ENCODE measurements at places on chromosomes 13 and 19.

DNA sequence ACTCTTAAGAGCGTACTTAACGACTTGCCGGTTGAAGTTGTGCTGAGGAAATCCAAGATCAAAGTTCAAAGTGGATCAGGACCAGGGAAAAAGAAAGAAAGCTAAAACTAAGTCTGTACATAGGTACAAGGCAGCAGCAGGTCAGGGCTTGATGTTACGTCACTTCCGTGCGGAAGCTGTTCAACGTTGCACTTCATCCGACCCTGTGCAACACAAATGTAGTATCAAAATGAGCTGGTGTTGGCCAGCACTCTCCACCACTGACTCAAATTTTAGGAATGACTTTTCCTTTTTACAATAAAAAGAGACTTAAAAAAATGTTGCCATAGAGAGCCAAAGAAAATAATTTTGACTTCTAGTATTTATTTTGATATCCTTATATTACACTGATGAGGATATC is 1315.4 kb downstream of the EFNB2 start:
- no peak for DNase-seq

DNA sequence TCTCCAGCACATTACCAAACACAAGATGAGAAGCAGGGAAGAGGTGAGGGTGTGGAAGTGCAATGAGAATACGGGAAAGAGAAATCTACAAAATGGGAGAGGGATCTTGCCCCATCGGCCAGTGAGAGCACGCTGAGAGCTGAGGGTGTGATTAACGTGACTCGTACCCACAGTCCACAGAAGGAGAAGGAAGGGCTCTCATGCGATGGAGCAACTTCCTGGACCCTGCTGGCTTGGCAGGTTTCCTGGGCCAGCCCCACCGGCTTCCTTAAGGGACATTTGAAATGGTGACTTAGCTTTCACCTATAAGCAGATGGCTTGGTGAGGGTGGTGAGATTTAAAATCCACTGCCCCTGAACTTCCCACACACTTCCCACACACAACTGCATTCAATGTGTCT is 740.1 kb downstream of the UQCRFS1 start:
- DNase-seq = no peak

DNA sequence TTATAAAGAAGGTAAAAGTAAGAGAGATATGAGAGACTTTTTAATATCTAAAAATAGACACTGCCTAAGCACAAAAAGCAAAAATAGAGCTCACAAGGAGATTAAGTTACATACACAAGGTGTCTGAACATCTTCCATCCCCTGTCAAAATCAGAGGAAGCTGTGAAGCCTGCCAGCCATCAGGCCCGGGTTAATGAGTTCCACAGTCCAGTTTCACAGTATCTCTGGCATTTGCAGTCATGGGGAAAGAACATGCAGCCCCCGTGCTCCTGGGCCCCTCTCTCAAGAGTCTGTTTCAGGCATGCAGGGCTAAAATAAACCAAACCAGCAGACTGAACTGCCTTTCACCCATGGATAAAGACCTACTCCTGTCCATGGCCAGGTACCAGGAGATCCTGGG is 79.2 kb downstream of the TBC1D4 start:
- DNase-seq = no peak

GRCh38 chr19:9189535-9189934 is 10.8 kb downstream of the OR7D2 start:
- no peak for DNase-seq

- DNase-seq = peak; percentile 85
Measured at GRCh38 chr19:36604656-36605100, 435 bp upstream of the ZNF382 start.

GRCh38 chr19:33177417-33177979 is 16.6 kb upstream of the LRP3 start:
- peak; percentile 85 for DNase-seq

GRCh38 chr13:21478881-21479808 is 20.0 kb upstream of the ZDHHC20 start:
- peak; percentile 62 for DNase-seq

DNA sequence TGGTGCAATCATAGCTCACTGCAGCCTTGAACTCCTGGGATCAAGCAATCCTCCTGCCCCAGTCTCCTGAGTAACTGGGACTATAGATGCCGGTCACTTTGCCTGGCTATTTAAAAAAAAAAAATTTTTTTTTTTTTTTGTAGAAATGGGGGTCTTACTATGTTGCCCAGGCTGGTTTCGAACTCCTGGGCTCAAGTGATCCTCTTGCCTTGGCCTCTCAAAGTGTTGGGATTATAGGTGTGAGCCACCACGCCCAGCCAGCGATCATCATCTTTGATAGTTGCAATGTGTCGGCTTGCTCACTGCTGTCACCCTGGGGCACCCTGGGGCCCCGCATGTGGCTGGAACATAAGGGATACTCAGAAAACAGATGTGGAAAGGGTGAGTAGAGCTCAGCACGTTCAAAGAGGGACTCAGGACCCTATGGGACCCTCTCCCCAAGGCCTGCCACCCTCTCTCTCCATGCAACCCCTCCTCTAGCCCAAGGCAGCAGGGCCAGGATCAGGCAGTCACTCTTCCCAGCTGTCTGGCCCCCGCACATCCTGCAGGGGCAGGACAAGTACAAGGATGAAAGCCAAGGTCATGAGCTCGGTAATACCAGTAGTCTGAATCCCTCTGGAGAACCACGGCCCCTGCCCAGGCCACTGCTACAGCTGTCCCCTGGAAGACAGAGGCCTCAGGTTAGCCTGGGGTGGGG is 6.5 kb upstream of the CCL25 start:
- DNase-seq = no peak

DNA sequence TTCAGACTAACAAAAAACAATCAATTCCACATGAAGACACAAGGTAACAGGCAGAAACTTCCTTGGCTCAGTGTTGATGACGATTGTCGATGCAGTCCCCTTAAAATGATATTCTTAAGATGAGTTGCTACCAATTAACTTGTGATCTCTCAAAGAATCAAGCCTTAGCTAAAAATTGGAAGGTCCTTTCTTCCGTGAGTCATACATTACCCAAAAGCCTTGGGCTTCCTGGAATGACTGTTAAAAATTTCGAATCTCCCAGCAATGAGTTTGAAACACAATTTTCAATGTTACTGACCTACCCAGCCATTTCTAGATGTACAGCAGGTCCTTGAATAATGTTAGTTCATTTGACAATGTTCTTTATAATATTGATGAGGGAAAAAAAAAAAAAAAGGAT is 28.0 kb upstream of the RB1 start:
- no peak for DNase-seq

DNA sequence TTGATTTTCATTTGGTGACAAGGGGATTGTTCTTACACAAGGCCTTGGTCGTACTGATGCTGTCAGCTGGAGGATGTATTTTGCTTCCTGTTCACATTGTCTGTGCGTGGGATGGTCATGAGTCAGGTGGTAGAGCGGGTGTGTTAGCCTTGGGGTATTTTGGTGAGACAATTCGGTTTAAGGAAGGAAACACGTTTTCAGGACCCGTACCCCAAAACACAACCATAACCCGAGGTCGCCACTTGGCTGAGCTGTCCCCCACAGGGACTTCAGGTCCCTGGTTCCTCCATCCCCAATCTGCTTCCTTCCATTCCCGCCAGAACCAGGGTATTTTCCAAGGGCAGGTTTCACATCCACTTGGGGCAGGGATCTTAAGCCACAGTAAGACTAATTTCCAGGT is 15.0 kb downstream of the MYO9B start:
- no peak for DNase-seq

- DNase-seq = no peak
Measured at GRCh38 chr19:35174226-35174625, 19.7 kb downstream of the FXYD5 start.

- DNase-seq = no peak
Measured at GRCh38 chr13:80577285-80577684, 236.4 kb upstream of the SPRY2 start.

DNA sequence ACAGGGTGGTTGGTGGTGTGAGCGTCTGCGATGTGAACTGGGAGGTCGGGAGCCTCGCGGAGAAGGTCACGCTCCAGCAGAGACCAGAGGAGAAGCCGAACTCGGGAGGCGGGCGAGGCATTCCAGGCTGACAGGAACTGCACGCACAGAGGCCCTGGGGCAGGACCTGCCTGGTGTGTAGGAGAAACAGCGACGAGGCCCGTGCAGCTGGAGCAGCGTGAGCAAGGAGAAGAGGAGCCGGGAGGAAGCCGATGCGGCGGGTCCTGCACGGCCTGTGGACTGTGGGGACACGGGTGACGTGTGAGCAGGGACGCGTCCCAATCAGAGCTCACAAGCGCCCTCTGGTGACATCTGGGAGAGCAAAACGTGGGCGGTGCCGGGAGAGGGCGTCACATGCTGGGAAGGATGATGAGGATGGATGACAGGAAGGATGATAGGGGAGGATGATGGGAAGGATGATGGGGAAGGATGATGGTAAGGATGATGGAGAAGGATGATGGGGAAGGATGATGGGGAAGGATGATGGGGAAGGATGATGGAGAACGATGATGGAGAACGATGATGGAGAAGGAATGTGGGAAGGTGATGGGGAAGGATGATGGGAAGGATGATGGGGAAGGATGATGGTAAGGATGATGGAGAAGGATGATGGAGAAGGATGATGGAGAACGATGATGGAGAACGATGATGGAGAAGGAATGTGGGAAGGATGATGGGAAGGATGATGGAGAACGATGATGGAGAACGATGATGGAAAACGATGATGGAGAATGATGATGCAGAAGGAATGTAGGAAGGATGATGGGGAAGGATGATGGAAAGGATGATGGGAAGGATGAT is 16.1 kb upstream of the MADCAM1 start:
- no peak for DNase-seq

DNA sequence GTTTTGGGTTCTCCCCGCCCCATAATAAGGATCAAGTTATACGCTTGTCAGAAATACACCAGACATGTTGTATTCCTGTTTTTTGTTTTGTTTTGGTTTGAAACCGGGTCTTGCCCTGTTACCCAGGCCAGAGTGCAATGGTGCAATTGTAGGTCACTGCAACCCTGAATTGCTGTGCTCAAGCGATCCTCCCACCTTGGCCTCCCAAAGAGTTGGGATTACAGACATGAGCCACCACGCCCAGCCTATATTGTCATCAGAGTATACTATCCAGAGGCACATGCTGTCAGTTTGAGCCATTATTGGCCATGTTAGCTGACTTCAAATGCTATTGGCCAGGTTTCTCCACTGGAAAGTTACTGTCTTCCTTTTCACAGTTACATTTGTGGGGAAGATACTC is 9.8 kb downstream of the SAFB start:
- DNase-seq = no peak

- DNase-seq = no peak
Measured at GRCh38 chr19:8304841-8305621, 3.1 kb downstream of the CD320 start.

GRCh38 chr13:40146063-40146462 is 490.6 kb downstream of the COG6 start:
- DNase-seq = no peak

DNA sequence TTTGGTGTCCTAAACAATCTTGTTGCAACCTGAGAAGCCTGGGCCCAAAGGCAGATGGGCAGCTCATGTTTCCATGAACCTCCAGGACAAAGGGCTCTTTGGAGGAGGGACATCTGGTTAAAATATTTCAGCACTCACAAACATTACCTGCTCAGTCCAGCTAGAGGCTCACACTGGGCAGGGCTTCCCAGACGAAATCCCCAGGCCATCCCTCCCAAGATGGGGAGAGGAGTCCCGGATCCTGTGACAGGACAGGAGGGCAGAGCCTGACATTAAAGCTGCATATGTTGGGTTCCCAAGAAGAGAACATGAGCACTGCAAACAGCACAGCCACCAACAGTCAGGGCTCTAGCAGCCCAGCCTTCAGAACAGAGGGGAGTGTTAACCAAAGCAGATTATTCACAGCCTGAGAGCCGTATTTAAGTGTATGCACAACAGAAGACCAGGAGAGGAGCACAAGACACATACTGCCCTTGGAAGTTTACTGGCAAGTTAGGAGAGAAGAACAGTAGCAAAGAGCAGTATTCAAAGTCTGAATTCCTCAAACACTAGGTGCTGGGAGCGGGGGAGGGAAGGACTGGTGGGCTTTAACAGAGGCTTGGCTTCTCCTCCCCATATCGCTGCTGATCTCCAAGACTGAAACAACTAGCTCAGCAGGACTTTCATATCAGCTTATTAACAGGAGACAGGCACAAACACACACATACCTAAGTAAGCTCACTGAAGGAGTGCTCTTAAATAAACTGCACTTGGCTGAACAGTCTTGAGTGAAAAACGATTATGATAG is 12.3 kb downstream of the ATP7B start:
- DNase-seq = no peak

GRCh38 chr13:62407871-62408270 is 992.2 kb upstream of the PCDH20 start:
- DNase-seq = no peak

GRCh38 chr13:34583181-34583580 is 358.9 kb upstream of the NBEA start:
- DNase-seq = no peak

DNA sequence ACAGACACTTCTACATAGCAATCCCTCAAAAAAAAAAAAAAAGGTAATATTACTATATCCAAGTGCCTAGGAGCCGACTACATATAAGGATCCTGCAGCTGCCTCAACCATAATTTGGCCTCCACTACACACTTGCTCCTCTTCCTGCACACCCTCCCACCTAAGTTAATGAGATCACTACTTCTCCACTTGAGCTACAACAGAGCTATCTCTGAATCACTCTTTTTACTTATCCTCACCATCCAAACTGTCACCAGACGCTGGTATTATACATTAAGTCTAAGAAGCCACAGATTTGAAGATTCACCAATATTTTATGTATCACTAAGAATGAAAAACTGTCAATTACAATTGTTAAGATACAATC is 8.3 kb downstream of the OBI1 start:
- DNase-seq = no peak

GRCh38 chr13:87607266-87607665 is 63.9 kb upstream of the SLITRK5 start:
- no peak for DNase-seq

GRCh38 chr13:75331792-75332349 is 150.1 kb downstream of the TBC1D4 start:
- no peak for DNase-seq

DNA sequence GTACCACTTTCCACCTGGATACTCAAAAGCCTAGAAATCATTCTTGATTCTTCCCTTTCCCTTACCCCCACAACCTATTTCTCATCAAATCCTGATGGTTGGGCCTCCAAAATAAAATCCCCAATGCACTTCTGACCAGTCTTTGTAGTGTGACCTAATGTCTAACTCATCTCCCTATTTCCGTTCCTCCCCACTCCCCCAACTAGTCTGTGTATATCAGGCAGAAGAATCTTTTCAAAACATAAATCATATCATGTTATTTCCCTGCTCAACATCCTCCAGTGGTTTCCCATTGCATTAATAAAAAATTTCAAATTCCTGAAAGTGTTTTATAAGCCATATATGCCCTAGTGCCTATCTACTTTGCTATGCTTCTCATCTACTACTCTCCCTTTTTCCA is 17.7 kb downstream of the CCDC122 start:
- no peak for DNase-seq

DNA sequence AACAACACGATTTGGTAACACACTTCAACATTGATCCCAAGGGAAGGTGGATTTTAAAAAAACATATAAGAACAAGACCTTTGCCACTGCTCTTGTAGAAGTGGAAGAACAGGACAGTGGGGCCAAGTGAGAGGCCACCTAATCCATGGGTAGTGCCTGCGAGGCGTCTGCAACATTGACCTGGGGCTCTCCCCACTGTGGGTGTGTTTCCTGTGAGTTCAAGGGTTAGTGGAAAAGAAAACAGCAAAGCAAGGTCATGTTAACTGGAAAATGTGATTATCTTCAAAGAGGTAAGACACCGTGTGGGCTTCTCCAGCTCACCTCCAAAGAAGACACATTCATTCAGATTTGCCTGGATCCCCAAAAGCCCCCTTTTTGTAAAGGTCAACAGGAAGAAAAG is 327.0 kb downstream of the UQCRFS1 start:
- DNase-seq = no peak

GRCh38 chr19:29881386-29881785 is 60.7 kb upstream of the URI1 start:
- no peak for DNase-seq
